ENCODE measurements at places on chromosomes 12 and 14.
A peak's percentile ranks its signal among the peaks of the same experiment; 100 is the strongest.

- no peak for DNase-seq
Observed at GRCh38 chr14:95855606-95856005, 21.0 kb upstream of the TUNAR start.

DNA sequence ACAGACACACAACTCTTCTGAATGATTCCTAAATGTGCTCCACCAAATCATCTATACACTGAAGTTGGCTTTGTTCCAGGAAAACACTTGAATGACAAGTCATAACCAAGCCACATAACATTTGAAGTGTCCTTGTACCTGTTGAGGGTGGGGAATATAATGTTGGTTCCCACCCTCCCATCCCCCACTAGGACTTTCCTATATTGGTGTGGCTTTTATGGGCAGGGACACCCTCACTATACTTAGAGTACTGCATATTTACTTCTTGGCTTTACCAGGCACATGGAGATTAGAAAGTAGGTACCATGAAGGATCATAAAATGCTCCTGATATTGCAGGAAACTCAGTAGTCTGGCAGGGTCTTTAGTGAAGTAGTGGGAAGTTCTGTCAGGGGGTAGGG, 9.7 kb upstream of the BHLHE41 start:
- no peak for DNase-seq

DNA sequence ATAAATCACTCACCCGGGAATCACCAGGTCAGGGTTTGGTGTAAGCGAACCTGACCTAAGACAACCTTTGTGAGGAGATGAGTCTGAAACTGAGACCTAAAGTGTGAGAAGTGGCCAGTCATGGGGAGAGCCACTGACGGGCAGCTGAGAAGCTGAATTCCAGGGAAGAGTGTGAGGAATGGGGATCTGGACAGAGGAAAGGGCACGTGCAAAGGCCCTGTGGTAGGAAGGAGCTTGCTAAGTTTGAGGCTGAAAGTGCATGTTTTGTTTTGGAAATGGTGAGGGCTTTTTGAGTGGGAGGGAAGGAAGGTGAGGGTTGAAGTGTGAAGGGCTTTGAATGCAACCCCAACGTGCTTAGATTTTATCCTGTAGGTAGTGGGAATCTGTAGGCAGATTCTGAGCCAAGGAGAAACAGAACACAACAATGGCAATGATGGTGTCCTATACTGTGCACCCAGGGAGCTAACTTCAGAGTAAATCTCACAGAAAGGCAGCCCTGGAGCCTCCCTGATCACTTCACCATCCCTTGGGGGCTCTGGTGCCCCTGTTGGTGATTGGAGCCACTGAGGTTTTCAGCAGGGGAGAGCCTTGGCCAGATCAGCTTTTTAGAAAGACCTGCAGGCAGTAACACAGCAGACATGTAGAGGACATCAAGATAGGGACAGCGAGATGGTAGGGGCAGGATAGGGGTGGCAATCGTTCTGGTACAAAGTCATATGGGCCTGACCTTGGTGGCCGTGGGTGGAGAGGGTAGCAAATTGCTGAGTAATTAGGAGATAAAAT, 37.5 kb upstream of the CHGA start:
- DNase-seq, result no peak

DNA sequence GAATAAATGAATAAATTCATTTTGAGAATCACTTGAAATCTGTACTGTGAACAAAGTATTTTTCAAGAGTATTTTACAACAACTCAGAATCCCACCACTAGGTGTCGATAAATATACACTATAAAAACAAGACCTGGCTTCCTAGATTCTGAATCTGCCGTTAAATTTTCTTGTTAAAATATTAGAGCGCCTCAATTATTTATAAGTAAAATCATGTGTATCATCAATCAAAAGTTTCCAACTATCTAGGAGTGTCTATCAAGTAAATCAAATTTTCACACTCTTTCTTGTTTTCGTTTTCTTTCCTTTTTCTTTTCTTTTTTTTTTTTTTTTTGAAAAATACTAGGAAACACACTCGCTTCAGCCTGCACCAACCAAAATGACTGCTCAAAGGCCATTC, 179.2 kb upstream of the DCN start:
- peak; percentile 20 for DNase-seq

DNA sequence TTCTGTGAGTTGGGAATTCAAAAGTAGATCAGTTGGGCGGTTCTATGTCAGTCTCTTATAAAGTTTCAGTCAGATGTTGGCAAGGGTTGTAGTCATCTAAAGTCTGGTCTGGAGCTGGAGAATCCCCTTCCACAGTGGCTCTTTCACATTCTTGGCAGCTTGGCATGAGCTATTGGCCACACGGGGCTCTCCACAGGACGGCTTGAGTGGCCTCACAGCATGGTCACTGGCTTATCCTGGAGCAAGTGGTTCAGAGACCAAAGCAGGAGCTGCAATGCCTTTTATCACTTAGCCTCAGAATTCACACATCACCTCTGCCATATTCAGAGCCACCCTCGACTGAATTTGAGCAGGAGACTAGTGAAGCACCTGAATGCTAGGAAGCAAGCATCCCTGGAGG, 7.1 kb upstream of the KICS2 start:
- DNase-seq, result no peak

- no peak for DNase-seq
Observed at GRCh38 chr12:68767191-68767590, 21.2 kb downstream of the SLC35E3 start.

- no peak for DNase-seq
Observed at GRCh38 chr14:61780125-61780524, 17.9 kb downstream of the SNAPC1 start.

GRCh38 chr12:11836282-11837151, 187.0 kb downstream of the ETV6 start:
- no peak for DNase-seq

- no peak for DNase-seq
Observed at GRCh38 chr14:100389497-100390104, 66.5 kb downstream of the SLC25A47 start.

GRCh38 chr14:33707716-33708115, 243.2 kb downstream of the EGLN3 start:
- DNase-seq, result no peak

GRCh38 chr14:75978249-75978731, 3.5 kb downstream of the TGFB3 start:
- no peak for DNase-seq

DNA sequence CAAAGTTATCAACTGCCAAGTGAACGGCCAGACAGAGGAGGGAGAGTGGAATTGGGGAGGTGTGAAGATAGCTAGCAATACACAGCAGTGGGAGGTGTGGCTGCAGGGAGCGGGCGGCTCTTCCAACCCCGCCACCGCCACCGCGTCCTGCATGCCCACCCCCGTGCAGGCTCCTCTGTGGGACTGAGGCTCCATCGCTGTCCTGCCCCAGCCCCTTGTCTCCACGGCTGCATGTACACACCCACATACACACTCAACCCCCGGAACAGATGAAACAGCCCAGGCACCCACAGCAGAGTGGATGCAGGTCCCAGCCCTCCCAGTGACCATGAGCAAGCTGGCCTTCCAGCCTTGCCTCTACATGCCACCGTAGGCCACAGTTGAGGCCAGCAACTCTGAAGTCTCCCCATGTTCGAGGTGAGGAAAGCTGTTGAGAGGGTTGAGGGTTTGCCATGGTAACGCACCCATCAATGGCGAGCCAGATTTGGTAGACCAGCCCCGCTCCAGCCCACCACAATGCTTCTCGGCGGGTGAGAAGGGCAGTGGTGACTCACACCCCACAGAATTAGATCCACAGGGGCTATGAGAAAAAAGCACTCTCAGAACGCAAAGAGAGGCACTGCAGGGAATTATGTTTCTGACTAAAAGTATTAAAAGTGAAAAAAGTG, 39.3 kb downstream of the PITPNM2 start:
- no peak for DNase-seq

All from HEK293T (cell line).